ENCODE measurements at places on chromosomes 7 and 10.

DNA sequence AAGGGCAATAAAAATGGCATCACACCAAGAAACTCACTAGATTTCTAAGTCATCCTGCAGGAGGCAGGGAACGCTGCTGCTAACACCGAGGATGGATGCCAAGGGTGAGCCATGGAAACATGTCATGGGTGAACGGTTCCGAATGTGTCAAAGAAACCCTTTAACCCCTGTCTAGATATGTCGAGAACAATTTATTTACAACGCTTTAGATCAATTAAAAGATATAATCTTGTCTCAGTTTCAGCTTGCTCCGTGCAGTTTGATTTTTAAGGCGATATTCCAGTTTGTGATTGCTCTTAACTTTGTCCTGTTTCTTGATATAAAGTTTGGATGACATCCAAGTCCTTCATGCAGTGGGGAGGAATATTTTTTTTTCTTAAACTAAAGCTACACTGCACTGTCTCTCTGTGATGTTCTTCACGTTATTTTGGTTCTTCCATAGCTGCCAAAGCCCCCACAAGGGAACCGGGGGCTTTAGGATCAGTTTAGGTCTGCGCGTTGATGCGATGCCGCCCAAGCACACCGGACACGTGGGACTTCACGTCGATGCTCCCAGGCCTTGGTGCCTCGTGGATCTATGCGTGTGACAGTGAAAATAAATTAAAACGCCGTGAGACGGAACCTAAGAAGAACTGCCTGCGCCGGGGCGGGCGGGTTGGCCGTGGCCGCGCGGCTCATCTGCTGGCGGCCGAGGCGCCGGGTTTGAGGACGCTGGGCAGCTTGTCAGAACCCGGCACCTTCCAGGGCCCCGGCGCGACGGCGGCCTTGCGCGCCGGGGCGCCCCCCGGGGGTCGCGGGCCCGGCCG lies 220.3 kb downstream of the PHTF2 start:
- DNase-seq, result peak; percentile 49

DNA sequence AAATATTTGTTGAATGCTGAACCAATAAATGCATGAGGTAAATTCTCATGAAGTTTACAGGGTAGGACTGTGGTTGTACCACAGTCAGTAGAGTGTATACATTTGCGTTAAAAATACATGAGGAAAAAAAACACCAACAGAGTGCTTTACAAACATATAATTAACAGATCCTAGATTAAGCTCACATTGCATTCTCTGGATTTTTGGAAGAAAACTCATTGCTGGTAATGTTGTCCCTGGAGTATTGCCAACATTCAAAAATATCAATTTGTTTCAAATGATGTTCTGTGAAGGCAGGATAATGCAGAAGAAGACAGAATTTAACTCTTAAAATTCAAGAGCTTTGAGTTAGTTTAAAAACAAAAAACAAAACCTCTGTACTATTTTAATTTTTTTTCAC lies 95.5 kb downstream of the MBL2 start:
- DNase-seq, result no peak

- DNase-seq, result no peak
Observed at GRCh38 chr10:74189999-74190421, 39.0 kb downstream of the ADK start.

GRCh38 chr10:6108631-6109443 lies 20.0 kb downstream of the RBM17 start:
- peak; percentile 47 for DNase-seq

Measured in NCI-H1694 (cell line).